ENCODE measurements at places on chromosomes 2 and 18.

DNA sequence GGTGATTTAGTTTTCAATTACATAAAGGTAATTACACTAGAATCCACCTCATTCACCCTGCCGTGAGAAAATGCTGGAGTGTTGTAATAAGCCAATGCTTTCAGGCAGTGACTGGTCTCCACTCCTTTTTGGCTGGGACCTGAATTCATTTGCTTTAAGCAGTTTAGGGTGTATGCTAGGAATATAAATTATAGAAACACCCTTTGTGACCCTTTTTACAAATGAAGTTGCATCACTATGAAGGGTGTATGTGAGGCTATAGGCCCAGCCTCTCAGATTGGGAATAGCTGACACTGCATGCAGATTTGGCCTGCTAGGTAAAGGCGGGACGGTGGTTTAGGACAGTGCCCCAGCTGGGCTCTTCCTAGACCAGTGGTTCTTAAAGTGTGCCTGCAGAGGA, 50.8 kb upstream of the NFE2L2 start:
- DNase-seq: no peak

DNA sequence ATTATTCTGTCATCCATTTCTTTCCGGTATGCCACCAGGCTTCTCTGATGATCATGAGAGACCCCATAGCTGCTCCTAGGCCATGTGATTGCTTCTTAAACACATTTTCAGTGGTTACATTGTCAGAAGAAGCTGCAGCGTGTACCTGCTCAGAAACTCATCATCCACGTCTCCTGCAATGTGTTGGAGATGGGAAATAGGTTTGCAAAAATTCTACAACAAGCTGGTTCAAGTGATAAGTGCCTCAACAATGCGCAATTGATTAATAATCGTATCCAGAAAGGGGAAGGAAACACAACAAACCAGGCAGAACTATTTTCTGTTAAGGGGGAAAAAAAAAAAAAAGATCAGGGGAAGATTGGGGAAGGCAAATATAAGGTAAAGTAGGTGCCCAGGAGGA, 75.7 kb upstream of the THUMPD2 start:
- DNase-seq: no peak

DNA sequence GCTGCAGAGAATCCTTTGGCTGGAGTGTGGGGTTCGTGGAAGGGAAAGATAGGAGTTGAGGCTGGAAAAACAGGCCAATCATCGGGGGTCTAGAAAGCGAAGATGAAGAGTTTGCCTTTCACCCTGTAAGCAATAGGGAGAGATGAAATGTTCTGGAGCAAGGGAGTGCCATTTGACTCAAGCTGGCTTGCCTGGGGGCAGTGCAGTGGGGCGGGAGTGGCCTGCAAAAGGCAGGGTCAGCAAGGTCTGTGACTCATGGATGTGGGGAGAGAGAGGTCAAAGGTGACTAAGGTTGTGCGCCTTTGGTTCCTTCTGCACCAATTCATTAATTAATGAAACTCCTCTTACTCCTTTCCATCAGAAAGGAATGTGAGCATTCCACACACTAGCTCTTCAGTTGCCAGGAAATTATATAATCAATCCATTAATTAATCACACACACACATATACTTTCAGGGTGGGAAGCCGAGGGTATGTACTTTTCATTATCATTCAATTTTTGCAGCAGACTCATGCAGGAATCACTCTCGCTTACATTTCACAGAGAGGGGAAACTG, 227.6 kb downstream of the MYCN start:
- DNase-seq: no peak

GRCh38 chr2:43407935-43408334, 181.5 kb upstream of the ZFP36L2 start:
- DNase-seq: no peak

DNA sequence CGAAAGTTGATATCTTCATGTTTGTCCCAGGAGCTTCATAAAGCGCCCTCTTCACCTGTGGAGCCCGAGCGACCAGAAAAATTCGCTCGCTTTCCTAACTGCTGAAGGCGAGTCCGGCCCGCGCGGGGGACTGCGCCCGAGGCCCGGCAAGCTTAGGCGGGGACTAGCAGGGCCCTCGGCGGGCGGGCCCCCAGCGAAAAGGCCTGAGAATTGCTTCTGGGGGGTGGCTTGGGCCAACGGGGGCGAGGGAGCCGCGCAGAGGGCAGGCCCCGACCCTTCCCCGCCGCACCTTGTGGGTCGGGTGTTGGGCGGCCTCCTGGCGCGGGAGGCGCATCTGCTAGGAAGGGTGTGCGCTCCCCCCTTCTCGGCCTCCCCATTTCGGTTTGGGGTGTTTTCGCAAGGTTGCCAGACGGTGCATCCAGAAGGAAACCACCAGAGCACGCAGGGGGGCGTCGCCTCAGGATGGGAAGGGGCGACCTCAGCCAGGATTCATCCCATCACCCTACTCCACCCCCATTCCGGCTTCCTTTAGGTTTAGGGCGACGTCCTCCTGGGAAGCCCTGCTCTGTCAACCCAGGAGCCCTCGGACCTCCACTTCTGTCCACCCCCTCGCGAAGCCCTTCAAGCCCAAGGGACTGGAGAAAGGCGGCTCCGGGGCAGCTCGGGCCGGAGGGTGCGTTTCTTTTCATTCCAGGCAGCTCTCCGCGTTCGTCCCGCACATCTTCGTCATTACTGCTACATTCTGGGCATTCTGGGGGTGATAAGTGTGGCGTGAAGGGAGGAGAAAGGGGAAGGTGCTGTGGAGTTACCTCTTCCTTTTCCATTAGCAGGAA, 9.1 kb downstream of the SP9 start:
- DNase-seq: no peak

DNA sequence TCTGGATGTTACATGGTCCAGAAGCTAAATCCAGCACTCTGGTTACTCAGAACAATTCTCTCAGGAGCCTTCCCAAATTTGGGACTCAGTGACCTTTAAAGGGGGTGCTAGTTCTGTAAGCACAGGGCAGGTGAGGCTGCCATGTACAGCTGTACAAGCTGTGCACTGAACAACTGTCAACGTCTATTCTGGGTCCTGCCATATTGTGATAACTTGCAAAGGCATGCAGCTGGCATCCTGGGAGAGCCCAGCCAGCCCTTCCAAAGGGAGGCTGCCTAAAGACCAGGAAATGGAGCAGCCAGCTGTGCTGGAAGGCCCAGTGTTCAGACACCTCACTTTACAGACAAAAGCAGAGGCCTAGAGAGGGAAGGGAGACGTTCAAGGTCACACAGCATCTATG, 204.8 kb downstream of the KLHL29 start:
- no peak for DNase-seq

GRCh38 chr2:88831071-88831791, 139.8 kb downstream of the RPIA start:
- no peak for DNase-seq

DNA sequence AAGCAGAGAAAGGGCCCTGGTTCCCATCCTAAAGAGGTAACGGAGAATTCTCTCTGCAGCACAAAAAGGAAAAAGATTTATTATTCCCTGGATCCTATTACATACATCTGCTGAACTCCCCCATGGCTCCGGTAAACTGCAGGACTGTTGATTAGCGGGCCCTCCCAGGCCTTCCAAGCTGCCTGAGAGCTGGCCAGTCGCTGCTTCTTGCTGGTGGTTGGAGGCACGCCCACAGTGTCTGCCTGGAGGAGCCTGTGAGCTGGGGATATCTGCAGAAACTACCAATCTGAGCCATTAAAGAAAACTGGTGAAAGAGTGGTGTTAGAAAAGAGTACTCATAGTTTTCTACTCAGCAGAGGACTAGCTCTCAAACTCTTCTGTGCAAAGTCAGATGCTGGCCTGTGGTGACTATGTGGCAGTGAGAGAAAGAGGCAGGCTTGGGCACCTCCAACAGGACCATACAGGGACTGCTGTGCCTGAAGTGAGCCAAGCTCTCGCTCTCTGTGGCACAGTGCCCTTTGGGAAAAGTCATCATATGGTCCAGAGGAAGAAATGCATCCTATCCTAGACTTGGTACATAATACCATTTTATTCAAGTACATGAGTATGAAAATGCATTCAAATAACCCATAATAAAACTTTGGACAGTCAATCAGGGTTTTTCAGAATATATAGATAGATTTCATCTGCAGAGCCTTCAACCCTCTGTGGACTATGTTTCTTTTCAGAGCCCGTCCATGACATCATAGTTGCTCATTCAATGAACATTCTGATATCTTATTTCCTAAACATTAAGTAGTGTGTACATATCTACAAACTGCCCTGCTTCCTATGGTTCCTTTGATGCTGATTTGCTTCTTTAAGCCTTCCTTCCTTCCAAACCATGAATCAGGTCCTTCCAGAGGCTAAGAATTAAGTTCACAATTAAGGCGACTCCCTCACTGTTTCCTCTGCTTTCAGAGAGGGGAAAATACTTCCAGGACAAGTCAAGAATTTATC, 242.0 kb upstream of the LYPD1 start:
- no peak for DNase-seq

- DNase-seq: no peak
Observed at GRCh38 chr18:11857177-11857887, 6.1 kb downstream of the CHMP1B start.

DNA sequence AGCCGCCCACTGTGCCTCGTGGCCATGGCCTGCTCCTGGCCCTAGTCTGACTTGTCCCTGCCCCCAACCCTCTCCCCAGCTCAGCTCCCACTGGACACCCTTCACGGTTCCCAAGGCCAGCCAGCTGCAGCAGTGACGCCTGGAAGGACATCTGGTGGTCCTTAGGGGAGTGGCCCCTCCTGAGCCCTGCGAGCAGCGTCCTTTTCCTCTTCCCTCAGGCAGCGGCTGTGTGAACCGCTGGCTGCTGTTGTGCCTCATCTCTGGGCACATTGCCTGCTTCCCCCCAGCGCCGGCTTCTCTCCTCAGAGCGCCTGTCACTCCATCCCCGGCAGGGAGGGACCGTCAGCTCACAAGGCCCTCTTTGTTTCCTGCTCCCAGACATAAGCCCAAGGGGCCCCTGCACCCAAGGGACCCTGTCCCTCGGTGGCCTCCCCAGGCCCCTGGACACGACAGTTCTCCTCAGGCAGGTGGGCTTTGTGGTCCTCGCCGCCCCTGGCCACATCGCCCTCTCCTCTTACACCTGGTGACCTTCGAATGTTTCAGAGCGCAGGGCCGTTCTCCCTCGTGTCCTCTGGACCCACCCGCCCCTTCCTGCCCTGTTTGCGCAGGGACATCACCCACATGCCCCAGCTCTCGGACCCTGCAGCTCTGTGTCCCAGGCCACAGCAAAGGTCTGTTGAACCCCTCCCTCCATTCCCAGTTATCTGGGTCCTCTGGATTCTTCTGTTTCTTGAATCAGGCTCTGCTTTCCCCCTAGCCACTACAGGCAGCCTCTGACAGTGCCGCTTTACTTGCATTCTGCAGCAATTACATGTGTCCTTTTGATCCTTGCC, 35.8 kb downstream of the ANO7 start:
- DNase-seq: no peak

DNA sequence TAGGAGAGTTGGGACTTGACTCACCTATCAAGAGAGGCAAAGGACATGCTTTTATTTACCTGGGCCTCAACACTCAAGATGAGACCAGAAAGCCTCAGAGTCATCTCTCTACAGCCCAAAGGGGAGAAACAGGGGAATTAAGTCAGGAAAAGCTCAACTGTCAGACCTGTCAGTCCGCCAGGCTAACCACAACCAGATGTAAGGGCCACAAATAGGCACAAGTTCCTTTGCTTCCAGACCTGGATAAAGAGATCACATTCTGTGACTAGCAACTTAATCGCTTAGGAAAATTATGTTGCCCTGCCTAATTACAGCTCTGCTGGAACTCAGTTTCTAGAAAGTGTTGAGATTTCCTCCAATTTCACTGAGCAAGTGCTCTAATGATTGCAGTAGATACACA, 67.9 kb downstream of the ANKRD44 start:
- DNase-seq: no peak

DNA sequence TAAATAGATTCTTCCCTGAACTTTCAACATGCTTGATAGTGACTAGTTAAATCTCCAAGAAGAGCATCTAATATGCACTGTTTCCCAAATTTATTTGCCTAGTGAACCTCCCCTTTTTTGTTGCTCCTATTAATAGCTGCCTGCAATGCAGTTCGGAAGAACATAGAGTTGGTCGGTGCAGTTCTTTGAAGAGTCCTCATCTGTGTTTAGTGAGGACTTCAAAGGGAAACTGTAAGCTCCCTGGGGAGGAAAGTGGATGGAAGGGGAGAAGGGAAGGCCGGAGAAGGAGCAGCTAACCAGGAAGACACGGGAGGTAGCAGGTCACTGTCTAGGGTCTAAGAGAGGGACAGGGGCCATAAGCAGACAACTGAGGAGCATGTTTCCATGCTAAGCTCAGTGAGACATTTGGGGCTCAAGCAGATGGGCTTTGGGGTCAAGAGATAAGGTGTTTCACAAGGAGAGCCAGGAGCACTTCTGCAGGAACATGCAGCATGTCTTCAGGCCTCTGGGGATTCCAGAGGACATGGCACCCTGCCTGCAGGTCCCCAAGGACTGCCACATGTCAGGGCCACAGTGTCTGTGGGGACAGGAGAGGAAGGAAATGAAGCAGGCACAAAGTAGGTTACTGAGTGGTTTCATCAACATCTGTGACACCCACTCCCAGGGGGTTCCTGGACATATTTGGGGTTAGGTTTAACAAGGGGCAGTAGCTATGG, 48.7 kb upstream of the ANXA4 start:
- no peak for DNase-seq

DNA sequence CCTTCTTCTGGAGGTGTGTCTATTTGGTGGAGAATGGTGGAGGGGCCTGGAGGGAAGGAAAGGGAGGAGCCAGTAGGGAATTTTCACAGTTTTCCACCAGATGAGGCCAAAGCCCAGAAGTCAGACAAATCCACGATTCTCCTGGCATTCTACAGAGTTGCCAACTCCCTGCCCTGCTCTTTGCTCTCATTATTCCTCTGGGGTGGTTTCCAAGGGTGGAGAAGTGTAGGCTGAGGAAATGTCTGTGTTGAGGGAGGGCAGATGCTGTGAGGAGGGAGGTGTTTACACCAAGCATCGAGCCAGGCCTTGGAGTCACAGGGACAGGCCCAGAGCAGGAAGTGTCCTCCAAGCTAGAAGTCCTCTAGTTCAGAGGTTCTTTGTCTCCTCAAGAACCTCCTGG, 124.1 kb upstream of the LGALSL start:
- DNase-seq: no peak

GRCh38 chr2:99700482-99701398, 210.9 kb upstream of the REV1 start:
- DNase-seq: no peak

DNA sequence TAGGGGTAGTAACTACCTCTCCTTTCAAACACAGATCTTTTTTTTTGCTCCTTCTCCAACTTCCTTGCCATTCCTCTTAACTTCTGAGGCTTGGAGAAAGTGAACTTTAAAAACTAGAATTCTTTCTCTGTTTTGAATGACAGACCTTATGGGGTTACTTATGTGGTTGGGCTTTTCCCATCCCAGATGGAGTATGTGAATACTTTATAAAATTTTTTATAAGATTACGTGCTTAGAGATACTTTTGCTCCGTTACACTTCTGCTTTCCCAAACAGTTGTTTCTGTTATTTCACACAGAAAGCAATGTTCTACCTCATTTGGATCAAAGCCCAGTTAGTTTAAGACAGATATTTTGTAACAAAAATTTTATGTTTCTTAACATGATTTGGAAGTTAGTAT, 20.2 kb downstream of the GREB1L start:
- no peak for DNase-seq
